GM23248 (cell line): ENCODE measurements at places on chromosomes 2 and 18. TPM values are rescaled to one million over a fixed set of nuclear protein-coding genes. Genes with fewer than 3 reads are reported as not detected.

Gene ZNF892
- 0.79 and 1.0 TPM in 2 replicates for polyA plus RNA-seq

Gene ALKAL2
- not detected in 2 replicates for polyA plus RNA-seq

Gene CMPK2
- 0.11 TPM in 1 of 2 replicates, not detected in the other for polyA plus RNA-seq

Gene TCF23
- not detected in 2 replicates for polyA plus RNA-seq

Gene DNAH6
- not detected in 2 replicates for polyA plus RNA-seq

Gene DAPL1
- not detected in 2 replicates for polyA plus RNA-seq

Gene FAP
- polyA plus RNA-seq, result 198 and 200 TPM in 2 replicates

Gene PER2
- 1.6 and 2.3 TPM in 2 replicates for polyA plus RNA-seq

Gene COA5
- polyA plus RNA-seq, result 38.2 and 42.0 TPM in 2 replicates

Gene FAM161A
- 1.4 and 1.8 TPM in 2 replicates for polyA plus RNA-seq

Gene GPR45
- polyA plus RNA-seq, result not detected in 2 replicates

Gene CYP26B1
- 0.23 and 0.33 TPM in 2 replicates for polyA plus RNA-seq

Gene SCN9A
- polyA plus RNA-seq, result 6.1 and 7.2 TPM in 2 replicates

Gene LIMS4
- 1.8 and 2.0 TPM in 2 replicates for polyA plus RNA-seq

Gene EFHD1
- polyA plus RNA-seq, result not detected in 2 replicates

Gene SMYD1
- 0.09 TPM in 1 of 2 replicates, not detected in the other for polyA plus RNA-seq

Gene KYNU
- 0.15 TPM in 1 of 2 replicates, not detected in the other for polyA plus RNA-seq

Gene SLC9A4
- not detected in 2 replicates for polyA plus RNA-seq

Gene ZNF385B
- polyA plus RNA-seq, result 0.30 TPM in 1 of 2 replicates, not detected in the other

Gene PAIP2B
- polyA plus RNA-seq, result 0.10 and 0.11 TPM in 2 replicates

Gene SPR
- 17.1 and 19.6 TPM in 2 replicates for polyA plus RNA-seq

Gene TXNDC2
- polyA plus RNA-seq, result not detected in 2 replicates

Gene STARD6
- not detected in 2 replicates for polyA plus RNA-seq

Gene INHBB
- polyA plus RNA-seq, result 0.19 and 0.49 TPM in 2 replicates

Gene NT5C1B
- polyA plus RNA-seq, result 0.88 and 1.4 TPM in 2 replicates

Gene ALK
- 0.05 TPM in 1 of 2 replicates, not detected in the other for polyA plus RNA-seq

Gene LRRTM1
- polyA plus RNA-seq, result not detected in 2 replicates

Gene EPC2
- polyA plus RNA-seq, result 4.2 TPM in 2 replicates

Gene CROCC2
- not detected in 2 replicates for polyA plus RNA-seq

Gene SP5
- not detected in 2 replicates for polyA plus RNA-seq
